Activated CD4-positive, alpha-beta T cell treated with anti-CD3 and anti-CD28 coated beads, Interleukin-2, amount 50 U/mL, for 4 hours (primary cell): ENCODE measurements at places on chromosomes 7 and 10.

DNA sequence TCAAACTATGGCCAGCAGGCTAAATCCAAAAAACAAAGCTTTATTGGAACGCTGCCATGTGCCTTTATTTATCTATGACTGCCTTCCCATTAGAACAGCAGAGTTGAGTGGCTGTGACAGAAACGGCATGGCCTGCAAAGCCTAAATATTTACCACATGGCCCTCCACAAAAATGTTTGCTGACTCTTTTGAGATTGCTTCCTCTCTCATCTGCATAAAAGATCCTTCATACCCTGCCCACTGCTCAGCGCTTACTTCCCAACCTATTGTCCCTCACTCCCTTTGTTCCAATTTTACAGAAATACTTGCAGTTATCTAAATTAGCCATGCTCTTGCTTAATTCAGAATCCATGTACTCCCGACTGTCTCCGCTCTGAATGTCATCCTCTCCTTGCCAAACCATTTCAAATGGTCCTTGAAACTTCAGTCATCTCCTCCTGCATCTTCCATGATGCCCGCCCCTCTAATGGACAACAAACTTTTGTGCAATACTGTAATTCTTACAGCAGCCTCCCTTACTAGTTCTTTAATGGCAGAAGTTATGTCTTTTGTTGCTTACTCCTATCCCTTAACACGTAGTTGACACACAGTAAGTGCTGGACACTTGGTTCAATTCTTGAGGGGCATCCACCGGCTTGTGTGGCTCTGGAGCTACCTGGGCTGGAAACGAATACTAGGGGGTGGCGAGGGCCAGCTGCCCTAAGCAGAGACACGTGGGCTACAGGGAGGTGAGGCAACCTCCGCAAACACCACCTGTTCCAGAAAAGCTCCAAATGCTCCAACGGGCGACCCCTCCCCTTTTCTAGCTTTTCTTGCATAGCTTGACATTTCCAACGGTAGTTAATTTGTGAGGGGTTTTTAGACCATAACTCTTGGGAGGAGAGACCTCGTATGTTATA lies 832 bp downstream of the XRCC2 start:
- DNase-seq = no peak

DNA sequence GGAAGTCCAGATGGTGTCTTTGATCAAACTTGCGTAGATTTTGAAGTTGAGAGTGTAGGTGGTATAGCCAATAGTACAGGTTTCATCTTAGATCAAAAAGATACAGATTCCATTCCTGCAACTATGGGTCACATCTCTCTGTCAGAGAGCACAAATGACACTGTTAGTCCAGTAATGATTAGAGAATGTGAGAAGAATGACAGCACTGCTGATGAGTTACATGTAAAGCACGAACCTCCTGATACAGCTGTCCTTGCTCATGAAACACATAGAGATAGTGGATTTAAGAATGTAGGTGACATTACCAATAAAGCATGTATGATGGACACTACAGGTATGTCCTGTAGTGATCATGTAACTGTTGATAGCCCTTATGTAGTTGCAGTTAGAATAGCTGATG lies 59.1 kb downstream of the LOXL4 start:
- DNase-seq = no peak

- no peak for DNase-seq
Measured at GRCh38 chr7:126690104-126690503, 562.6 kb downstream of the GRM8 start.

GRCh38 chr7:17939606-17940301 lies 540 bp downstream of the SNX13 start:
- peak; percentile 26 for DNase-seq

DNA sequence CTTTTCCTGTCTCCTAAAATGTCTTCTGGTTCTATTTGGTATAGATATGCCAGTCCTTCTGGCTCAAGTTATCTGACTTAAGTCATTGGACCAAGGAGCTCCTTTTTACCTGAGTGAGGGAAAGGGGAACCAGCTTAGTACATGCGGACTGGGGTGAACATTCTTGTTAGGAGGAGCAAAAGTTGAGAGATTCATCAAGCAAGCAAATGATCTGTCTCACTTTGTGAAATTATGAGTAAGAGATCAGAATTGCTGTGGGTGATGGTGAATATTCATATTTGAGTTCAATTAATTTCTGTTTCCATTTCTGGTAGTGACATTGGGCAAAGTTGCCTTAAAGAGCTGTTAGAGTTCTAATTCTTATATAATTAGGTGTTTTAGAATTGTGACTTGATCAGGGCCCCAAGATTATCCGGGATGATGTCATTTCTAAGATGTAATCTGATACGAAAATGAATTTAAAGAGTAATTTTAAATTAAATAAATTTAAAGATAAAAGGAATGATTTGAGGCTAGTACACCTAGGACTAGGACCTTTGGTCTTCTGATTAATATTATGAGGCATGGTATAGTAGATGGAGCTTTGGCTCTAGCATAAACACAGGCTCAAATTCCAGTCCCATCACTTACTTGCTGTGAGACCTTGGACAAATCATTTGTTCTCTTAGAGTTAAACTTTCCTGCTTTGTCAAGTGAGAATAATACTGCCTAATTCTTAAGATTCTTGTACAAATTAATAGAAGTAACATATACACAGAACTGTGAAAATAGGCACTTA lies 60.4 kb upstream of the STRIP2 start:
- DNase-seq = no peak

- DNase-seq = no peak
Measured at GRCh38 chr10:91512458-91512857, 102.3 kb downstream of the HECTD2 start.

GRCh38 chr10:63173468-63174232 lies 40.5 kb downstream of the NRBF2 start:
- DNase-seq = no peak

DNA sequence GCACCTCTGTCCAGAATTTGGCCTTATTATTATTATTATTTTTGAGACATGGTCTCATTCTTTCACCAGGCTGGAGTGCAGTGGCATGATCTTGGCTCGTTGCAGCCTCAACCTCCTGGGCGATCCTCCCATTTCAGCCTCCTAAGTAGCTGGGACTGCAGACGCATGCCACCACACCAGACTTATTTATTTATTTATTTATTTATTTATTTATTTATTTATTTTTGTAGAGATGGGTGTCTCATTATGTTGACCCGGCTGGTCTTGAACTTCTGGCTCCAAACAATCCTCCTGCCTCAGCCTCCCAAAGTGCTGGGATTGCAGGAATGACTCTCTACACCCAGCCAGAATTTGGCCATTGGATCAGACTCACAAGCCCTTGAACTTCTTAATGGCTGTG lies 6.4 kb downstream of the BLNK start:
- DNase-seq = no peak

DNA sequence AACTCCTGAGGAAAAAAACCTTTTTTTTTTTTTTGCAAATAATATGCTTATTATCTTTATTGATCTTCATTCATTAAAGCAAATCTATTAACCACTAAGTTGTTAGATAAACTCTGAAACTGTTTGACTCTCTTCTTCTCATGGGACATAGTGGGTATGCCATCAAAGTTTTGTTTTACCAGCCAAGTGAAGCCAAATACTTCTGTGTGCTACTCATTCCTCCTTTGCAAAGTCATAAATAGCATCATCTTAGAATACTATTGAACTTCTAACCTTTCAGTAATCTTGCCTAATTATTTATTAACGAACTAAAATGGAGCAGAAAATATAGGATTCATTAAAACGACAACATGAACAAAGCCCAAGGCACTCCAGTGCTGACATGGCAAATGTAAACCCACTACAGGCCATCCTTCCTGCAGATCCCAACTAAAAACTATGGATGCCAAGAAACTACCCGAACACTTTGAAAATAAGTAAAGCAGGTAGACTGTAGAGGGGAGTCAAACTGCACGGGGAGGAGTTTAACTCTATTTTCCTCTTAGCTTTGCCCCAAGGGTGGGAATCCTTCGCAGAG lies 61.2 kb upstream of the ODAD2 start:
- DNase-seq = no peak

- DNase-seq = no peak
Measured at GRCh38 chr7:127782654-127783559, 130.9 kb downstream of the SND1 start.

GRCh38 chr10:115063701-115064658 lies 29.2 kb upstream of the ATRNL1 start:
- no peak for DNase-seq

GRCh38 chr7:141709749-141710148 lies 1.6 kb downstream of the WEE2 start:
- no peak for DNase-seq

DNA sequence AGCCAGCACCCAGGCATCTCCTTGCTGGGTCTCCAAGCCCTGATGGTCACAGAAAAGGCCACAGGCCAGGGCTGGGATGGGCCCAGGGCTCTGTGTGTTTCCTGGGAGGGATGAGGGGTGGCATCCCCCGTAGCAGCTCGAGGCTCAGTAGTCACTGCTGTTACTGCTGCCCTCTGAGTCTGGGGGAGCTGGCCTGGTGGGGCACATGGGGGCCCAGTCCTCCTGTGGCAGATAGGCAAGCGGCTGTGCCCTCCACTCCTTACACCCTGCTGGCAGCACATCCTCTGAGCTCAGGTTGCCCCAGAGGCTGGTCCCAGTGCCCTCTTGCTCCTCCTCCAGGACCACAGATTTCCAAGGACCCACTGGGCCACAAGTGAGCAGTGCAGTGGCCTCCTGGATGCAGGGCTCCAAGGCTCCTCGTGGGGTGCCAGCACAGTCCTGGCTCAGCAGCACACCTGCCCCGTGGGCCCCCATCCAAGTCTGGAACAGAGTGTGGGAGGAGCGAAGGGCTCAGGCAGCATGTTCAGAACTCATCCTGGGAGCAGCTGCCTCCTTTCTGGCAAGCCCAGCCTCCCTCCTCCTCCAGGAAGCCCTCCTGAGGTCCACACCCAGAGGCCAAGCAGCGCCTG lies 31.5 kb upstream of the TUBB8 start:
- DNase-seq = no peak
